ENCODE measurements at places on chromosomes 5 and 9. TPM values are rescaled to one million over a fixed set of nuclear protein-coding genes. Genes with fewer than 3 reads are reported as not detected.
A peak's percentile ranks its signal among the peaks of the same experiment; 100 is the strongest.

DNA sequence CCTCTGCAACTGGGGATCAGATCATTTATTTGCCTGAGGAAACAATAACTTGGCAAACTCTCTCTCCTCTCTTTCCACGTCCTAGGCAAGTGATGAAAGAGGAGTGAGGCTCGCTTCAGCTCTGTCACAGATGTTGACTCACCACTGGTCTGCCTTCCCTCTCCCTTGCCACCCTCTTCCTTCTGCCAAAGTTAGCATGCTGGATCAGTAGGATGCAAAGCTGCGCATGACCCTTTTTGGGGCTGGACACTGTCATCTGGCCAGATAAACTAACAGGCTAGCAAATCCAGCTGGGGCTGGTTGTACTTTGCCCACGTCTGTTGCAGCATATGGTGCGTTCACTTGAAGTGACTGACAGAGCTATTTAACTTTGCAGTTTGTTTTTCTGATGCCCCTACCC, 36.2 kb upstream of the SMARCA2 start:
- peak; percentile 93 for DNase-seq

- DNase-seq, result peak; percentile 52
Observed at GRCh38 chr5:54725391-54726280, 208.1 kb downstream of the SNX18 start.

GRCh38 chr9:126503333-126504085, 110.2 kb upstream of the LMX1B start:
- peak; percentile 91 for DNase-seq

GRCh38 chr9:134585746-134586706, 55.6 kb upstream of the COL5A1 start:
- DNase-seq, result peak; percentile 94

DNA sequence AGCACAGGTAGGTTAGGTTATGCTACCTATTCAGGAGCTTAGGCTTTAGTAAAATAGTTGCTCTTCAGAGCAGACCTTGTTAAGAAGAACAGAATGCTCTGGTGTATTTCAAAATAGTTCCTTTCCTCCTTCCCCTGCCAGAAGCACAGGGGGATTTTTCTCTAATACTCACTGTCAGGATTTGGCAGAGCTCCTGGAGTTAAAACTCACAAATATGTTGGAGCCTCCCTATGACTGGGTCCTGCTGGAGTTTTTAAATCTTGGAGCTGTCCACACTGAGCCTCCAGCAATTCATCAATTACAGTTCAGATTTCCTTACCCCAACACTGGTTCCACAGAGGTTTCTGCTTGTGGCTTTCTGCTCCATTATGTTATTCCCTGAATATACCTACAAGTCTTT, 1233.8 kb upstream of the WWC1 start:
- DNase-seq, result no peak

- DNase-seq, result no peak
Observed at GRCh38 chr5:161387121-161387520, 159.4 kb downstream of the GABRB2 start.

DNA sequence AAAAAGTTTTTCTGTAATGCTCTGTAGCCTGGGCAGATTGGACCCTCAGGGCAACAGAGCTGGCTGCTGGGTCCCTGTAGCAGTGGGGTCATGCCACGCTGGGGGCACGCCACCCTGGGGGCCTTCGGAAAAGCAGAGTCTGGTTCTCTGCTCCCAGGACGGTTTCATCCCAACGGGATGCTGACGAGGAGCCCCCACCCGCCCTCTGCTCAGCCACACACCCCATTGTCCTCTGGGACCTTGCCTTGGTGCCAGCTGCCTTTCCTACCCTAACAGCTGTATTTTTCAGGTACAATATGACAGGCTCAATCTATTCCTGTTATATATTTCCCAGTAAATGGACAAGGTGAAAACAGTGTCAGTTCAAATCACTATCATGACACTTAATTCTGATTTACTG, 29.0 kb upstream of the MVB12B start:
- no peak for DNase-seq

GRCh38 chr5:73153513-73153912, 19.5 kb upstream of the TMEM174 start:
- DNase-seq, result no peak

- DNase-seq, result no peak
Observed at GRCh38 chr5:51376509-51376908, 6.7 kb upstream of the ISL1 start.

DNA sequence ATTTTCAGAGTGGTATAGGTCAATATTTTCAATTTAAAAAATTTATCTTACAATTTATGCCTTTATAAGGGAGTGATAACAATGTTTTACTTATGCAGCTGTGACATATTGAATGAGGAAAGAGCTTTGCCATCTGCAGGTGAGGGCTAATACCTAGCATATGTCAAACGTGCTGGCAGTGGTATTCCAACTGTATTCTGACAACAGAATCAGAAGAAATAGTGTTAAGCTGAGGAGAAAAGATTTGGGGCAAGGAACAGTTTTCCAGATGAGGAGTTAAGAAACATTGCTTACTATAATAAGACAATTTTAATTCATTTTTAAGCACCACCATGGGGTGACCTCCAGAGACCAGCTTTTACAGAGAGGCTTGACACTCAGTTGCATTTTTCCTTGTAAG, 267.8 kb upstream of the ZNF608 start:
- no peak for DNase-seq

DNA sequence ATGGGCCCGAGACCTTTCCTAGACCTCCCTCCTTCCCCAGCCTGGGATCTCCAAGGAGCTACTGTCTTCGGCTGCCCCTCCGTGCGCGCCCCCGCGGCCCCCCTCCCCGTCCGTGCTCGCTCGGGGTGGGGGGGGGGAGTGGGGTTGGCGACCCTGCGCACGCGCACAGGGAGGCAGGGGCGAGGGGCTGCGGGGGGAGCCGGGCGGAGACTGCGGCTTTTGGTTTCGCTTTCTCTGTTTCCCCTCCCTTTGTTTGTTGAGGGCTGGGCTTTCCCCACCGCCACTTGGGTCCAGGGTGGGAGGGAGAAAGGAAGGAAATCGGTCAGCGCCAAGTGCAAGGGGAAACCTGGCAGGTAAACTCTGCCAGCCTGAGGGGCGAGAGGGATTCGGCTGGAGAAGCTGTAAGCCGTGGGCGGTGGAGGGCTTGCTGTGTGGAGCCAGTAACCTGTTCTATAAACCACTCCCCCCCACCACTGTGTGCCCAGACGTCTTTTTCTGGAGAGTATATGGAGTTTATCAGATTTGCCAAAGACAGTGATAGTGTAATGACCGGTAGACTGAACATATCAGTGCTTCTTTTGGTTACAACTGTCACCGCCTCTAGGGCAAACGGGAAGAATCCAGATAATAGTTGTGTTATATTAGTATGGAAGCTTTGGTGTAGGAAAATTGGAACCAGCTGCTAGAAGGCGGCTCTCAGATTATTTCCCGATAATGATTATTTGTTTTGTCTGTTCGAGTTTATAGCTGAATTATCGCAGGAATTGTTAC, 684 bp downstream of the DNAJA1 start:
- peak; percentile 72 for DNase-seq

- peak; percentile 32 for DNase-seq
Observed at GRCh38 chr9:14302405-14302804, 11.5 kb downstream of the NFIB start.

- DNase-seq, result no peak
Observed at GRCh38 chr5:6716629-6717149, 3.5 kb downstream of the TENT4A start.

- peak; percentile 52 for DNase-seq
Observed at GRCh38 chr5:78050888-78051287, 243.6 kb downstream of the AP3B1 start.

GRCh38 chr5:37533851-37534250, 154.7 kb downstream of the WDR70 start:
- peak; percentile 48 for DNase-seq

DNA sequence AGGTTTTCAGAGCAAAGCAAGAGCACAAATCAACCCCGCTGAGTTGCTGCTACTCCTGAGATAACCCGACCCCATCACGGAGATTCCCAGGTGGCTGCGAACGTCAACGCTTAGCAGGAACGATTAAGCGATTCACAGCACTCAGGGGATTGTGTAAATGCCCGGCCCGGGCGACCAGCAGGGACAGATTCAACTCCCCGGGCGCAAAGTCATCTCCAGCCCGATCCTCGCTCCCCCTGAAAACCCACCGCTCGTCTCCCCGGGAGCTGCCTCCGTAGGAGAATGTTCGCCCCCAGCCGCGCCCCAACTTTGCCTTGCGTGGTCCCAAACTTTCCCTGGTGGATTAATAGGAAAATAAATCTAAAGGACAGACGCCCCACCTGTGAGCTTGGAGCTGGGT, 685 bp downstream of the SLC24A2 start:
- DNase-seq, result no peak

DNA sequence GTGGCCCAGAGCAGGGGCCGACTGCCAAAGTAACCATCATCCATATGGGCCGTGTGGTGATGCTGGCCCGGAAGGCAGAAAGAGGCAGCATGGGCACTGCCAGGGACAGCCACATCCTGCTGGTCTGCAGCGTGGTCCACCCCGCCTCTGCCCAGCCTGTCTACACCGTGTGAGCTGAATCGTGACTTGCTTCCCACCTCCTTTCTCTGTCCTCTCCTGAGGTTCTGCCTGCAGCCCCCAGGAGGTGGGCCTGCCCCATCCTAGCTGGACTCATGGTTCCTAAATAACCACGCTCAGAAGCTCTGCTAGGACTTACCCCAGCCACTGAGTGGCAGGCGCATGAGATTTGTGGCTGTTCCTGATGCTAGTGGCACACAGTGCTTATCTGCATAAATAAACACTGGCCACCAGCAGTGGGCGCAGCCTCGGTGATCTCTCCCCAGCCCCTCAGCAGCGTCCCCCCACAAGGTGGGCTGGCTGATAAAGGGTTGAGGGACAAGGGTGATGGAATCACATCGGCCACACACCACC, 22.6 kb upstream of the SUSD3 start:
- no peak for DNase-seq

DNA sequence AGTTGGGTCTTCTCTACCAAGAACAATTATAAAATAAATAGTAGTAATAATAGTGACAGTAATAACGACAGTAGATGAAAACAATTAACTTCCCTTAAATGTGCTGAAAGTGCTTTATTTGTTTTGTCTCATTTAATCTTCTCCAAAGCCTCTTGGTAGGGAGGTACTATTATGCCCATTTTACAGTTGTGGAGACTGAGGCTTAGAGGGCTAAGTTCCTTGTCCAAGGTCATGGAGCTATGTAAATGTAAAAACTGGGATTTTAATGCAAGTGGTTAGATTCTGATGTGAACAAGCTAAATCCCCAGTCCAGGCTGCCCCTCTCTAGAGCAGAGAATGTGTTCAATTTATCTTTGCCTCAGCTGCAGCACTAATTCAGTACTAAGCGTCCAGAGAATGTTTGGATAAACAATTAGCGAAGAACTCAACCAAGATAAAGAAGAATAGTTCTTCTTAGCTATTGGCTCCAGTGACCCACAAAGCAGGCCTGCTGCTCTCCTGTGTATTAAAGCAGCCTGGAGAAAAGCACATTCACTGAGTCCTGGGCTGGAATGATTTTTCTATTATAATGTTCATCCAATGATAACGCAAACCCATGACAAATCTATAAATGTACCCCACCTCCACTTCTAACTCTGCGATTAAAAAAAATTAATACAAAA, 68.8 kb downstream of the NPR3 start:
- no peak for DNase-seq

- peak; percentile 61 for DNase-seq
Observed at GRCh38 chr5:96172436-96172835, 210.8 kb upstream of the ELL2 start.

DNA sequence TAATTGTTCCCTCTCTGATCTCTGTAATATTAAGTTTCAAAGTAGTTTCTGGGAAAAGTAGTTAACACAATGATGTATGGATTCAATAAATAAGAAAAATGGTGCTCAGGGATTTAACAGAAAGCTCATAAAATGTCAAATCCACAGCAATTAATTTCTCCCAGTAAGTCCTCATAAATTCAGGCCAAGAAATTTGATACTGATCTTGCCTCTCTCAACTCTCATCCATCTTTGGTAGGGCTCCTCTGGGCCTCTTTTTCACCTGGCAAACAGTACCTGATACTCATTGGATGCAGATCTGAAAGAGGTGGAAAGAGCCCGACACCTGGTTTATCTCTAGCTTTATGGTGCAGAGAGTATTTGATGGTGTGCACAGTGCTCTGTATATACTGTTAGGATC, 106.1 kb downstream of the STK32A start:
- no peak for DNase-seq

DNA sequence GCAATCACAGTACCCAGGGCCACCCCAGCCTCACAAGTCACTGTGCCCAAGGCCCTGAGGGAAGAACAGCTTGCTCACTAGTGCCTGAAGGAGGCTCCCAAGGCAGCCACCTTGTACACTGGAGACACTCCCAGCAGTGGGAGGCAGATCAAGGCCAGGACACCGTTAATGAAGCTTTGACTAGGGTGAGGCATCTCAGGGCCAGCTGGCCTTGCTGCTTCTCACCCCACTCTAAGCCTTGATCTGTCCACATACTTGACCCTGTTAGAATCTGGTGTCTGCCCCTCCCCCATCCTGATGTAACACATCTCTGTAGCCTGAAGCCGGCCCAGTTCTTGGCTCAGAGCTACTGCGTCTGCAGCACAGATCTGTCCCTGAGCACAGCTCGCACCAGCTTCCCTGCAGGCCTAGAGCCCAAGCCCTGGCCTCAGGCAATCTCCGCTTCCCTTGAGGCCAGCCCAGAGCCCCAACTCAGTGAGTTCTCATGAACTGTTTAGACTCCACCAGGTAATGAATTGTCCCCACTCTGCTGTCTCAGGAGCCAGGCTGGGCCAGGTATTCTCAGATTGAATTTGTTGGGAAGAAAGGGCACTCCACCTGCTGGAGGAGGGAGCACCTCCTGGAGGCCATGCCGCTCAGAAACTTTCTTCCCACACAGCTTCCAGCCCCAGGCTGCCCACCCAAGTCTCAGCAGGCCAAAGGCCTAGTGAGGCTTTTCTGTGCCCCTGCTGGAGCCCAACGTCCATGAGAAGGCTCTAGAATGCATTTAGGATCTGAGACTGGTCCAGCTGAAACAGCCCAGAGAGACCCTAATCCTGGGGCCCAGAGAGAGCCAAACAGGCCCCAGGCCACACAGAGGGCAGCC, 13.4 kb upstream of the JADE2 start:
- peak; percentile 71 for DNase-seq

DNA sequence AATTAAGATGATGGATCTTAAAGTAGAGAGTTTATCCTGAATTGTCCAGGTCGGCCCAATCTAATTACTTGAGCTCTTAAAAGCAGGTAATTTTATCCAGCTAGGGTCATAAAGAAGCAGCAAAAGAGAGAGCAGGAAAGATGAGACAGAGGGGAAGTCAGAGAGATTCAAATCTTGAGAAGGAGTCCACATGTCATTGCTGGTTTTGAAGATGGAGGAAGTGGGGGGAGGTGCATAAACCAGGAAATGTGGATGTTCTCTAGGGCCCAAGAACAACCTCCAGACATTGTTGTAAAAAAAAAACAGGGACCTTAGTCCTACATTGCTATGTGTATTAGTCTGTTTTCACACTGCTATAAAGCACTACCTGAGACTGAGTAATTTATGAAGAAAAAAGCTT, 66.4 kb downstream of the SLCO4C1 start:
- DNase-seq, result no peak

GRCh38 chr9:97363661-97364299, 48.1 kb upstream of the TDRD7 start:
- no peak for DNase-seq

Gene CCDC183
- total RNA-seq, result 0.76 TPM

Gene C1QTNF2
- not detected for total RNA-seq

Gene SPAAR
- total RNA-seq, result not detected

Gene AGXT2
- not detected for total RNA-seq

Gene TMEM267
- total RNA-seq, result 41.1 TPM

Gene AIF1L
- total RNA-seq, result not detected

Gene F2R
- 5.3 TPM for total RNA-seq

Gene ZNG1C
- total RNA-seq, result 11.4 TPM

All from GM23248 (cell line).